Cardiac fibroblast (primary cell): ENCODE measurements at places on chromosomes 1 and 21.

- no peak for DNase-seq
Measured at GRCh38 chr1:107840725-107841124, 124.3 kb downstream of the VAV3 start.

- no peak for DNase-seq
Measured at GRCh38 chr1:173057984-173058383, 7.2 kb upstream of the TNFSF18 start.

DNA sequence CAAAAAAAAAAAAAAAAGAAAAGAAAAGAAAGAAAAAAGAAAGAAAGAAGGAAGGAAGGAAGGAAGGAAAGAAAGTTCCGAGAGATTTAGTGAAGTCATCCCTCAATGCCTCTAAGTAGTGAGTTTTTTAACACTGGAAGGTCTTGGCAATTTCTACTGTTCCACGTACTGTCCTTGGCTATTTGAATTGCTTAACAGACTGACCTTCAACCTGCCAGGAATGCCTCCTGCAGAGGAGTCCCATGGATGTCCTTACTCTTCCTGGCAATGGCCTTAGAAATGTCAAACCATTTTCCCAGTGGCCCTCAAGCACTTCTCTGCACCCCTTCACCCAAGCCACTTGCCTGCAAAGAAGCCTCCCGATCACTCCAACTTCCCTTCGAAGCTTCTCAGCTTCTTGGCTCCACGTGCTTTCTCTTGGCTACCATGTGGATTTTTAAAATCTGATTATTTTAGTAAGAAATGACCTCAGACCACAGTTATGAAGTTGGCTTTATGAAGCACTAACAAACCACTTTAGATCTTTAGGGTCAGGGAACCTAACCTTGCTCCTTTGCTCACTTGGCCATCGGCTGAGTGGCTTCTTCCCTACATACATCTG is 43.7 kb upstream of the ABCG1 start:
- DNase-seq, result no peak

- DNase-seq, result no peak
Measured at GRCh38 chr1:29845910-29846309, 609.6 kb downstream of the PTPRU start.

GRCh38 chr1:179036844-179037465 is 11.3 kb downstream of the FAM20B start:
- no peak for DNase-seq
